ENCODE measurements at places on chromosomes 4 and X.
A peak's percentile ranks its signal among the peaks of the same experiment; 100 is the strongest.

DNA sequence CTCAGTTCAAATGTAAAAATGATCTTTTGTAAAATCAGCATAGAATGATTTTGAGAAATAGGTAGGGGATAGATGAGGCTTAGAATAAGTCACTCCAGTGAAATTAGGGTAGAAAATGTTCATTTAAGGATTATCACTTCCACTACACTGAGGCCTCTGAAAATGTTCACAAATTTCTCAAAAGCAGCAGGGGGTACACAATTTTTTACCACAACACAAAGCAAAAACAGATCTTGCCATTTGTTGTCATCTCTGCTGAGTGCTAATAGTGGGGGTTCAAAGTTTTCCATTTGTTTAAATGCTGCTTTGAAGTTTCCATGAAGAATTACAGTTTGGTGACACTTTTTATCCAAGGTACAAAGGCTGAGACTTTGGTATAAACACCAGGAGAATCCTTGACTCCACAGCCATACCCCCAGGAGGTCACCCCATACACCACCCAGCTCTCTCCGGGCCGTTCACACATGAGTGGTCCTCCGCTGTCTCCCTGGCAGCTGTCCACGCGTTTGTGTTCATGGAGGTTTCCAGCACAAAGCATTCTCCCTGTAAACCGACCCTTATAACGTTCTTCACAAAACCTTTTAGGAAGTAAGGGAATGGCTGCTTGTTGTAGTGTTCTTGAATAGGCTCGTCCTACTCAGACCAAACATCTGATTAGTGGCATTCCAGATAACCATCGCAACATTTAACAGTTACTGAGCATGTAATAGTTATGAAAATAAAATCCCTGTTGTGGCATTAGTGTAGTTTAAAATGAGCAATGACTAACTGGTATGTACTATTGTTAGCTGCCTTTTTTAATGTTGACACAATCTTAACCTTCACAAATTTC, 71.0 kb downstream of the PRSS12 start:
- DNase-seq, result no peak

DNA sequence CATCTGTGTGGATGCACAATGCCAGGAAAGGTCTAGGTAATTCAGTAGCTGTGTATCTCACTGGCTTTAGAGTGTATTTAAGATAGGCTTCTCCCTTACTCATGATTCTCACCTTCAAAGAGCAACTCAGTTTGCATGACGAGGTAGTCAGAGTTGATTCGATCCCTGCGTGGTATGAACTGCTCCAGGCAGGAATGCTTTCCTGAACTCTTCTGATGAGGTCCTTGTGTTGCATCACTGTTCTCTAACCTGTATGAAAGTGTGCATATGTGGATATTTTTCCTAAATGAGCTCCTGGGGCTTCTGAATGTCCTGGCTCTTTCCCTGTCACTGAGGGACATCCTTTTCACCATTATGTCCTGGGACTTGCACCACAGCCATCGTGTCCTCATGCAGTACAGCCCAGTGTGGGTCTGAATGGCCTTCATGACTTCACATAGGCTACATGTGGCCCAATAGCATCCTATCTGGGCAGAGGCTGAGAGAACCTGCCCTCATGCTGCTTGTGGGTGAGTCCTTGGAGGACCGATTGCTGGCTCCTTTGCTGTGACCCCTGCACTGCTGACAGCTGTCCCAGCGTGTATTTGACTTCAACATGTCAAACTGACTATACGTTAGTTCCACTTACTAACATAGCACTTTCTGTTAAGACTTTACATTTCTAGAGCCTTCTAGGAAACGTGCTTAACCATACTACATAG, 65.3 kb upstream of the WDR1 start:
- no peak for DNase-seq

- DNase-seq, result no peak
Observed at GRCh38 chrX:2710041-2710840, 19.1 kb downstream of the CD99 start.

DNA sequence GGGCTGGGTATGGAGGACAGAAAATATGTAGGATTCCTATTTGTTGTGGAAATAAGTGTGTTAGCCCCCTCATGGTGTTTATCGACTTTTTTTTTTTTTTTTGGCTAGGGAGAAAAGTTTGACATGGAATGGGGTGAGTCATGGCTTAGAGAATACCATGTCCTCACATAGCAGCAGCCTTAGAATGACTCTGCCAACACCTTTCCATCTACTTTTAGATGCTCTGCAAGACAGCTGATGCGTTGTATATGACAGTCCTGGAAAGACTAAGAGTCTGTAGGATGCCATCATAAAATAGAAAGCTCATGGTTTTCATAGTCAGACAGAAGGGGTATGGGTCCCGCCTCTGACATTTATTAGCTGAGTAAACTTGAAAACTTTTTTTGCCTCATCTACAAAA, 37.7 kb downstream of the MTTP start:
- DNase-seq, result no peak

DNA sequence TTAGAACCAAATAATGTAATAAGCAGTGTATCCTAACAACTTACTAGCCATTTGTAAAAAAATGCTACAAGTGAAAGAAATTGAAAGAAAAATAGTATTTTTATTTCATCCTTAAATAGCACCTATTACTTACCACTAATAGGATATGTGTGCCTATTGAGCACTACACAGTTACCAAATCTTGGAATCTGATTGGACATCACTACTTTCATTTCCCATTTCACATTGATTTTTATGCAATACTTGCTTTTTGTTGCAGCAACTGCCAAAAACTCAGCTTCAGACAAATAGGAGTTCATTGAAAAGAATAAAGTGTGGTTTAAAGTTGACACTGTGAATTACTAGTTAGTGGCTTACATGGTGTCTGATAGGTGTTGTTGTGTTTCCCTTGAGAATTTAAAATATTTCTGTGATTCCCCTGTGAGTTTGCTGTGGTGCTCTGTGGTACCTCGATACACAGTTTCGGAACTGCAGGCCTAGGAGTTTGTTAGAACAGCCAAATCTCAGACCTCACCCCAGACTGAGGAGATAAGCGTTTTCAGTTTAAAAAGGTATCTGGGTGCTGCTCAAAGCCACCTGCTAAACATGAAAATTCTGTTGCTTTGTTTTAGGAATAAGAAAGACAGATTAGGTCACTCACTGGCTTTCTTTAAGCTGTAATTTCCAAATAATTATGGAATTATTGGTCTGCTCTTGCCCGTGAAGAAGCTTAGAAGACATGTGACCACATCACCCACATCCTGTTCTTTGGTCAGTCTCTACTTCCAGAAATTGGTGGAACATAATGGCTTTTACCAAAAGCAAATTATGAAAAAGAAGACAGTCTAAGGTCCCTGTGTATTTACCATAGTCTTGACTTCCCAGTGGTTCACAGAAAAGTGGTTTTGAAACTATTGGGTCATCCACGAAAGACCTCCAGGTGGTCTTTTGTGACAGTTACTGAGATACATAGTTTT, 97.8 kb downstream of the SYTL5 start:
- DNase-seq, result no peak

- DNase-seq, result no peak
Observed at GRCh38 chr4:75561789-75562188, 5.9 kb downstream of the ODAPH start.

DNA sequence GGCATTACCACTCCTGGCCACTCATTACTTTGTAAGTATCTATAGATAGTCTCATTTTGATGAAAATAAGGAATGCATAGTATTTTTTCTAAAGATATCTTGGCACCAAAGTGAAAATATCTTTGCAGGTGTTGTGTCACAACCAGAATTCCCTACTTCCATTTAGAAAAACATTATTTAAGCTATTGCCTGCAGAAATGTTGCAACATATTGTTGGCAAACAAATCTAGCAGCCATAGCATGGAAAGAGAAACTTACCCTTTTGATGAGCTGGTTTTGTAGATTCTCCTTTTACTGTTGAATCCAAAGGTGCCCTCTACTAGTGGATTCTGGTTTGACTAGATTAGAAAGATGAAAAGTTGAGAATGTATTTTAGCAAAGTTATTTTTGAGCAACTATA, 138.8 kb downstream of the AREG start:
- DNase-seq, result no peak

- DNase-seq, result no peak
Observed at GRCh38 chrX:11399489-11400094, 106.4 kb downstream of the AMELX start.

GRCh38 chrX:143536176-143536575, 18.9 kb upstream of the SPANXN3 start:
- DNase-seq, result no peak

DNA sequence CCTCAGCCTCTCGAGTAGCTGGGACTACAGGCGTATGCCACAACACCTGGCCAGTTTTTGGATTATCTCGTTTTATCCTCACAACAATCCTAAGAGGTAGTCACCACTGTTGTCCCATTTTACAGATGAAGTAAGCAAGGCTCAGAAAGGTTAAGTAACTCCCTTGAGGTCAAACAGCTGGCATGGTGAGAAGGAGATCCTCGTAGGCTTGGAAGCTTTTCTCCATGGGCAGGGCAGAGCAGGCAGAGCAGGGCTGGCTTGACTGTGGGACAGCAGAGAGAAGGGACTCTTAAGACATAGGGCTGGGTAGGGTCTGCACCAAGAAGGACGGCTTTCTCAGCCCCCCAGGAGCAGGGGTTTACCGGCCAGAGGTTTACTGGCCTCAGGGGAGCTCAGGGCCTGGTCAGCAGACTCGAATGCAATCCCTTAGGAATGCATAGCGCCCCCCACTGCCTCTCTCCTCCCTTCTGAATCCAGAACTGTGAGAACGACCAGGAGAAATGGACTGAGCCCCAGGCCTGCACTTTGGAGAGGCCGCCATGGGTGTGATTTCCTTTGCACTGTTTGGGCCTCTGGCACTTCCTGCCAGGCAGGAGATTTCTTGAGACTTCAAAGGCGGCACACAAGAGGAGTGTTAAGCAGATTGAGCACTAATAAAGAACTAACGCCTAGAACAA, 14.0 kb upstream of the CDKN2AIP start:
- DNase-seq, result no peak

DNA sequence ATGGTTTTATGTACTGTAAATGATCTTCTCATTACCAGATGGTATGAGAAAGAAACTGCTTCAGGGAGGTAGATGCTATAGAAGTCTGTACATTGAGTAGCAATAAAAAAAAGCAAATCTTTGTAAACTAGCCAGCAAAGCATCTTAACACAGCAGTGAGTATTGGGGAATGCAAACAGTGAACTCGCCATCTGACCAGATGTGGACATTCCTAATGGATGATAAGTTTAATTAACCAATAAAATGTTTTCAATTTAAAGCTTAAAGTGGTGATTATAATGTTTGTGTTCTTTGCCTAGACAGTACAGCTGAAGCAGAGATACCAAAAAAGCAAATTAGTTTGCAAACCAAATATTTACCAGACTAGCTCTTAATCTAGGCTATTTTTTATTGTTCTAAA, 1144.2 kb downstream of the FAT4 start:
- no peak for DNase-seq

GRCh38 chr4:30728311-30728710, 8.1 kb downstream of the PCDH7 start:
- no peak for DNase-seq

- peak; percentile 22 for DNase-seq
Observed at GRCh38 chr4:102344954-102345794, at the start of gene SLC39A8. TSS of gene SLC39A8 (minus strand) at chr4:102345482. CDS start at chr4:102344662, 820 bp downstream.

DNA sequence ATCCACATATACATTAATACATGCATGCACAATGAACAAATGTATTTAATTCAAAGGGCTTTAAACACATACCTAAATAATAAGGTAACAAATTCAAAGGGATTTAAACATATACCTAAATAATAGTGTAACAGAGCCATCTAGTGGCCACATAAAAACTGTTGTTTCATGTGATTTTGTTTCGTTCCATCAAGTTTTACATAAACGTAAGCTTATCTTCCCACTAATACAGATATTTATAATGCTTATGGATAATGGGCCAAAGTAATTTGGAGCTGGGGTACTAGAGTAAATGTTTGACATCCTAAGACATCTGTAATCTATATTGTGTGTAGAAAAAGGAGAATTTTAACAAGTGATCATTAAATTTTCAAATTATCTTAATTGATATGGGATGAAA, 82.3 kb downstream of the PRSS12 start:
- no peak for DNase-seq

DNA sequence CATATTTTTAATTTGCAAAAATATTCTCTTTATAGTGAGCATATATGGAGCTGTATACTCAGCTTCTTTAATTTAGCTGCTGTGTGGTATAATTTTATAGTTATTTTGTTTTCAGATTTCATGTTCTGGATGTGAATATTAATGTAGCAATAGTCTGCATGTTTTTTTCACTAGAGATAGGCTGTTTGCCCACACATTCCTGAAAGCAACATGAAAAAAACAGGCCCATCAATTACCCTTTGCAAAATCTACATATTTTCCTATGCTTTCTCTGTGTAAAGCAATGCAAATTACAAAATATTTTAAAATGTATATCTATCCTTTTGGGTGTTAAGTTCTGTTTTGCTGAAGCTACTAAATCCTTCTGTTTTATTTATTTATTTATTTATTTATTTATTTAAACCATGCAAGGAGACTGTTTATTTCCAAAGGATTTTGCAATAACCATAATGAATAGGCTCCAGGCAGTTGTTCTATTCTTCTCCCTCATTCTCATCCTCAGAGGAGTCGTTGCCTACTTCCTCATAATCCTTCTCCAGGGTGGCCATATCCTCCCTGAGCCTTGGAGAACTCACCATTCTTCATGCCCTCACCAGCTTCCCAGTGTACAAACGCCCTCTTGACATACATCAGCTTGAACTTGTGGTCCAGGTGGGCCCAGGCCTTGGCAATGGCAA, 277.1 kb downstream of the ANKRD50 start:
- DNase-seq, result no peak

DNA sequence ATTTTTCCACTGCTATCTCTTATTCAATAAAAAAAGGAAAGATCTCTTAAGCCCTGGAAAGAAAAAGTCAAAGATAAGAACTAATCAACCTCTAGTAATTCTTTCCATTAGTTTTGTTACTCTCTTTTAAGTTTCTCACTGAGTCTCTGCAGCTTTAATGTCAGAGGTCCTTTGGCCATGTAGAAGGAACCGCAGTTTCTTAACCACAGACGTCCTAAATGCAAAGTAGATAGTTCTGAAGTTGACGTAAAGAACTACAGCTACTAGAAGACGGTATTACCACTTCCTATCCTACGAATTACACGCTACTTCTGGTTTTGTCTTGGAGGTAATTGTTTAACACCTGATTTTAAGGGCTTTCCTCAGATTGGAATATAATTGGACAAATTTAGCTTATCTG, 325.9 kb downstream of the ANKRD50 start:
- DNase-seq, result no peak

DNA sequence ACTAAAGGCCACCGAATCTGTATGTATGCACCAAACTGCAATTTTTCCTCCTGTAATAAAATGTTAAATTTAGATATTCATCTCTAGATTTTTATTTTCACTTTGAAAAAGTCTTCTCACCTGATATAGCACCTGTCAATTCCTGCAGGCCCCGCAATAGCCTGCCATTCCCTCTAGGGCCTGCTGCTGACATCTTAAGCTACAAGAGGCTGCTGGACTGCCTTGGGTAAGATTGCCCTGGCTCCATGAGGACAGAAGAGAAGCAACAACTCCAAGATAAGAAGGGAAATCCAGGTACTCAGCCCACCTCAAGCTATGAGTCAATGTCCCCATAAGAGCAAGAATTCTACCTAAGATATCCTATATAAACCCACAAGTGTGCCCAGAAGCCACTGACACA, 230.2 kb upstream of the AGTR2 start:
- DNase-seq, result no peak

All from hypothalamus (tissue), 51 donors.